ENCODE measurements at places on chromosomes 3 and 15.

- no peak for DNase-seq
Measured at GRCh38 chr3:59456852-59457485, 407.1 kb upstream of the CFAP20DC start.

- no peak for DNase-seq
Measured at GRCh38 chr3:127848131-127849129, 26.1 kb upstream of the MGLL start.

DNA sequence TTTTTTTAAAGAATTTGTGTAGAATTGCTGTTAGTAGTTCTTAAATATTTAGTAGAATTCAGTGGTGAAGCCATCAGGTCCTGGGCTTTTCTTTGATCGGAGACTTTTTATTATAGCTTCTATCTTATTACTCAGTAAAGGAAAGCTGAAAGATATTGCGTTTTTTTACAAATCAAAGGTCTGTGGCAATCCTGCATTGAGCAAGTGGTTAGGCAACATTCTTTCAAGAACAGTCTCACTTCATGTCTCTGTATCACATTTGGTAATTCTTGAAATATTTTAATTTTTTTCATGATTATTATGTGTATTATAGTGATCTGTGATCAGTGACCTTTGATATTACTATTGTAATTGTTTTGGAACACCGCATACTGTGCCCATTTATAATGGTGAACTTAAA, 140.8 kb downstream of the UNC13C start:
- no peak for DNase-seq

DNA sequence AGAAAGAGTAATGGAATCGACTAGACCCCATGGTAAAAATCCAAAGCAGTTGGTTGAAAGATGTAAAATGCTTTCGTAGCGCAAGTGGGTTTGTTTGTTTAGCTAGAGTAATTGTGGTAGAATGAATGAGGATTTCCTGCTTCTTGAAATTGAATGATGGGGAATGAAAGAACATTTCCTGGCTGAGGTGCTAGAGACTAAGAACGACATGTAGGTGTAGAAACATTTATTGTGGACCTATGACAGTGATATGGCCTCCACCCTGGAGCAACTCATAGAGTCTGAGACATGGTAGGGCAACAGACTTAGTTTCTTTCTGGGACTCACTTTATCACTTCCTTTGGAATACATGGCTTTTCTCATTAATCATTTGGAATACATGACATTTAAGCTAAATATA, 467.6 kb upstream of the CFAP20DC start:
- no peak for DNase-seq

DNA sequence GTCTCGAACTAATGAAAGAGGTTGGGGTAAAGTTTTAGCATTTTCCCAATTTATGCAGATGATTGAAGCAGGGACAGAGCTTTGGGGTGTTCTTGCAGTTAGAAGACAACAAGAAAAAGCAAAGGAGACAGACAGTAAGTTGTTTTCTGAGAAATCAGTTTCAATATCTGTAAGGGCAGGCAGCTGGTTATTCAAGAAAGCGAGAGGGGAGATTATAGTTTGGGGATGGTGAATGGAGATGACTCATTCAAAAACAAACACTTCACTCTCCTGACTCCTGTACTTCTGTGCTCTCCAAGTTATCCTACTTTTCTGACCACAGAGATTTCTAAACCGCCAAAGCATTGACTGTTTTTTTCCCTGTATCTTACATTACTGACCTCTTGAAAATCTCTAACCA, 352.0 kb downstream of the GAP43 start:
- no peak for DNase-seq

DNA sequence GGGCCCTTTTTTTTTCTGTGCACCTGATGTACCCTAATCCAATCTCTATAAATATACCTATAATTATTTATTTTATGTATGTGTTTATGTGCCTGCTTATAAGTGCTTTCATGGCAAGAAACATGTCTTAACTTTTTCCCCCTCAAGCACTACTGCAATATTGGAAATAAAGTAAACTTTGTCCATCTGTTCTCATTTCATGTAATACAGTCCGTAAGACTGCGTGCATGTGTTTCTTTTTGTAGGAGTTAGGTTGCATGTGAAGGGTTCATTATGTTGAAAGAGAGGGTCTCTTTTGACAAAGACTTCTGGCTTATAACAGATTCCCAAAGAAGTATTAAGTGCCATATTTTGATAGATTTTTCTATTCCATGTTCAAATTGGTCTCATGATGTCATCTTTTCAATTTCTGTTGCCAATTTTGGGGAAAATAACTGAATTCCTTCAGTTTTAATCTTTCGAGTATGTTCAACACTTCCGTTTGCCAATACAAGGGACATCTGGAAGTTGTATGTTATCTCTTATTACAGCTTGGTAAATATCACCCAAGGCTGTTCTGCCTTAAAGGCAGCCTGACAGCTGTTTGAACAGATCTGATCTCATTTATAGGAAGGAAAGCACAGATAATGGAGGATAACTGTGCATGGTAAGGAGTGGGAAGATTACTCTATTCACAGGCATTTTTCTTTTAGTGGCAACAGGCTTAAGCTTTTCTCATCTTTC, 273.1 kb upstream of the SGO1 start:
- no peak for DNase-seq

- DNase-seq: no peak
Measured at GRCh38 chr15:48112242-48112641, 8.5 kb upstream of the SLC24A5 start.

DNA sequence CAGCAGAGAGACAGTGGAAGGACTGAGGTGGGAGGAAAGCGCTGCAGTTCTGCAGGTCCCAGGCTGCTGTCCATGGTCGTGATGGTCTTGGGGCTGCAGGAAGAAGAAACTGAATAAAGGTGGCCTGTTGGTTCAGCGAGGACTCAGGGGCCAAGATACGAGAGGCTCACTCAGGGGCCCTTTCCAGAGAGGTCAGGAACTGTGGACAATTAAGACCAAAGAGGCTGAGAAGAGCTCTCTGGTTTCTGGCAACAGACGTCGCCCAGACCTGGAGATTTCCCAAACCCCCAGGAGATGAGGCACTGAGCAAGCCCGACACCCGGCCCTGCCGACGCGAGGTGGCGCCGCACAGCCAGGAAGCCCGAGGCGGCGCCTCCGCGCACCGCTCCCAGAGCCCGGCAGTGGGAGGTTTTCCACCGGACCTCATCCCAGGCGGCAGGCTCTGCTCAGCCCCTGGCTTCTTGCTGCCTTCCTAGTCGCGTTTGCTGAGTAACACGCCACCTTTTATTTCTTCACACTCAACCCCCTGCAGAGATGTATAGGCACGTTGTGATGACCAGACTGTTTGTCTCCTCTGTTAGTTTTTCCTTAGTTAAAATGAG, 56.4 kb upstream of the ARRDC4 start:
- peak; percentile 26 for DNase-seq

DNA sequence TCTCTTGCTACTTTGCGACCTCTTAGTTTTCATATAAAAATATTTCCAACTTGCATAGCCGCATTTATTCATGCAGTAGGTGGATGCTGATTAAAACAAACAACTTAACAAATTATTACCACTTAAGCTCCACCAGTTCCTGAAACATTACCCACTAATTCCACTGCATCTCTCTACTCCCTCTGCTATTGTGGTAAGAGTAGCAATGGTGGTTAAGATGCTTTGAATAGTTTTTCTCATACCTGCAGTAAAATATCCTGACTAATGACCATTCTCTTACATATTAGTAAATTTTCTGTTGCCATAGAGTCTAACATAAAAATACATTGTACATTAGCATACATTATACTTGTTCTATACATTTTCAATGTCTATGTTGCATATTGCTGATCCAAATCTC, 397.6 kb upstream of the PLSCR5 start:
- no peak for DNase-seq

- DNase-seq: no peak
Measured at GRCh38 chr3:16460273-16460672, 53.2 kb downstream of the RFTN1 start.

DNA sequence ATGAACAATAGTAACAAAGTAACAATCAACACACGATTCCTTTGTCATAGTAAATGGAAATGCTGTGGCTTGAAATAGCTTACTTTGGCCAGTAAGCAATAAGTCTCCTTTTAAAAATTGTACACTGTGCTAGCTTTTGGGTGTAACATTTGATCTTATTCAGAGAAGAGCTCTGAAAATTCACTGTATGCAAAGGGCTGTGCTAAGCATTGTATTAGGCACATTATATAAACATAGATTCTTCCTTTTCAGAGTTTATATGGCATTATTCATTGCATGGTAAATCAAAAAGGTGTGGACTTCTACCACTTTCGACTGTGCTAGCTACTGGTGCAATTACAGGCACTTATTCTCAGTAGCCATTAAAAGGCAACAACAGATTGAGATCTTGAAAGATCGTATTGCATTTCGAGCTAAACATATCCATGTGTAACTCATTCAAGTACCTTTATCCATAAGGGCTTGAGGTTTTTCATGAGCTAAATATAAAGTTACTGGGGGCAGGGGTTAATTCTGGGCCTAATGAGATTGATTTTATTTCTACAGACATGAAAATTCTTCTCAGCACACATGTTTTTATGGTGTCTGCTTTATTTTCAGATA, 246.8 kb downstream of the NR1D2 start:
- DNase-seq: no peak

GRCh38 chr15:97189162-97189780, 771.2 kb upstream of the ARRDC4 start:
- no peak for DNase-seq

DNA sequence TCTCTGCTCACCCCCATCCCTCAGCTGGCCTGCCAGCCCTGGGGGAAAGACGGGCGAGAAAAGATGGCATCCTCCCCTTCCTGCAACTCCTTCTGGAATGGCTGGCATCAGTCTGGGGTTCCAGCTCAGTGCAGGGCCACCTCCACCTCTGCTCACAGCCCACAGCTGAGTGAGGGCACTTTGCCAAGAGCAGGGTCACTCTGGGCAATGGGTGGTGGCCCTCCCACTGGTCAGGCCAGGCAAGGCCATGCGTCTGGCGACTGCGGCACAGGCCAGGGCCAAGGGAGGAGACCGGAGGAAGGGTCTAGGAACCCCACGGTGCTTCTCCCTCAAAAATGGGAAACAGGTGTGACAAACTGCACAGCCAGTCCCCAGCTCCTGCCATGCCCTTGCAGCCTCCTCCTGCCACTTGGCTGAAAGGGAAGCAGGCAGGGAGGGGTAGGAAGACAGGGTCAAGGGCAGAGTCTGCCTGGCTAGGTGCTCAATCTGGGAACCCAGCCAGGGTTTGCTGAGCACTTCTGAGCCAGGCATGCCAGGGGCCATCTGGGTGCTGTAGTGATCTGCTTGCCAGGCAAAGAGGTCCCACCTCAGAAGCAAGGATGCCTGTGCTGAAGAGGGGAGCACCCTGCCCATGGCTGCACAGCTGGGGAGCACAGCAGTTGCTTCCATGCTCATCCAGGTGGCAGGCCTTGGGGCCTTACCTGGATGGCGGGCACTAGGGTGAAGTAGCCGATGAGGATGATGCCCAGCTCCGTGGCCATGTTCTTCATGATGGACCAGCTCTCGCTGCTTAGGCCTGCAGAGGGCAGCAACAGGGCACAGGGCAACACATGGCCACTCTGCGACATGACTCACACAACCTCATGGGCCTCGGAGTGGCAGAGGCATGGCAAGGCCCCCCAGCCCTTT, 41.2 kb downstream of the PTPN23 start:
- DNase-seq: no peak
